ENCODE measurements at places on chromosomes 16 and 17.

GRCh38 chr16:25788637-25789036 is 96.9 kb downstream of the HS3ST4 start:
- DNase-seq: no peak

- DNase-seq: no peak
Measured at GRCh38 chr17:38536661-38537060, 69.1 kb downstream of the SRCIN1 start.

GRCh38 chr16:7037495-7037894 is 295.1 kb upstream of the RBFOX1 start:
- DNase-seq: no peak

DNA sequence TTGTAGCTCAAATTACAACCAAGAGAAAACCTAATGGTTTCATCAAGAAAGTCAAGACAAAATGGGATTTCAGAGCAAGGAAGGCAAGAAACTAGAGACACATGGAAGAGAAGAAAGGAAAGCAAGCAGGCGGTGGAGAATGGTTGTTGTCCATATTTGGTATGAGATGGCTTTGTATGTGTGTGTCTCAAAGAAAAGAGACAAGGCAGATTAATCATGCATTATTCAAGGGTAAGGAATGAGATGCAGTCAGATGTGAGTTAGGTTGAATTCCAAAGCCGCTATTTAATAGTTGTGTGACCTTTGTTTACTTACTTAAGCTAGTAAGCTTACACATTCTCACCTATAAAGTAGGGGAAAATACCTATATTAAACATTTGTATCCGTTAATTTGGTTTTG is 1029.6 kb downstream of the CDH11 start:
- no peak for DNase-seq

DNA sequence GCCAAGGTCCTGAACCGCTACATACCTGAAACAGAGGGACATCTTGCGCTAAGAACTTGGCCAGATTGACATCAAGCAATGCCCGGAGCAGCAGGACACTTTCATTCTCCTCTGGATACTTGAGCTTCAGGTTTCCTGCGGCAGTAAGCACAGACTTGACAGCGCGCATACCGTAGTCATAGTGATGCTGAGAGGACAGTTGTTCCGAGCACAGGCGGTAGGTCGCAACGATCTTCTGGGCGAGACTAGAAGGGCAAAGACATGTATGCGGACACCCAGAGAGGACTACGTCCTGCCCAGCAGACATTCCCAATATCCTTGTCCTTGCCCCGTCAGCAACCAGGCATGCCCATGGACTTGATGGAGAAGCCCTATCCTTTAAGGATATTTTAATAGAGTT is 112.9 kb downstream of the DNAH3 start:
- no peak for DNase-seq

- no peak for DNase-seq
Measured at GRCh38 chr17:2947588-2947950, 115.8 kb downstream of the OR1D5 start.

DNA sequence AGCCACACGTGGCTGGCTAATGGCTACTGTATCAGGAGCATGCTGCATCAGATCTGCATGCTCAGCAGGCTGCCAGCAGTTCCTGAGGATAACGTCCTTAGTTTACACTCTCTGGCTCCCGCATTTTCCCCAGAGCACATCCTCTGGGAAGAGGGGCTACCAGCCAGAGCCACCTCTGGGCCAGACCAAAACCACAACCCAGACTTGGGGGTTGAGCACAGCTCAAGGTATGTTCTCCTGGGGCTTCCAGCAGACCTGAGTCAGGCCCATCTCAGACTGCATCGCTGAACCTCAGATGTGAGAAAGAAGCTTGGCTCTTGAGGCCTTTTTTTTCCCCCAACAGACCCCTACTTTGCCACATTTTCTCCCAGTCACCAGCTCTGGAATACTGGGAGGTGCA is 23.7 kb upstream of the WSCD1 start:
- DNase-seq: no peak

DNA sequence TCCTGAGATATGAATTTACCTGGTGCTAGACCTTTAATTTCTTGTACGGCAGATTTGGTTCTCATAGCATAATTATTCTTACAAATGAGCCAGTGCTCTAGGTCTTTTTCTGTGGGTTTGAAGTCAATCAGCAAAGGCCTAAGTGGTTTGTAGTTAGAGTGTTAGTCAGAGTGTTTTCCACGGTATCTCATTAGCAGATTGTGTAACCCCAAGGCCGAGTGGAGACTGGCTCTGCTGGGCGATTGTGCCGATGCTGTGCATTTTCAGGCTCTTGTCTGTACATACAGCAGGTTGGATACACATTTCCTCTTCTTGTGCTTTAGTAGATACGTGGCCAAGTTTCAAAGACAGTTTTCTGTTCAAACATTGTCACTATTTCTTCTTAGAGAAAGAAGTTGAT is 78.6 kb upstream of the CA10 start:
- DNase-seq: no peak

Measured in CD8-positive, alpha-beta memory T cell (primary cell).